ENCODE measurements at places on chromosomes 12 and 14.

GRCh38 chr14:85616386-85616885 lies 86.5 kb downstream of the FLRT2 start:
- DNase-seq, result no peak

DNA sequence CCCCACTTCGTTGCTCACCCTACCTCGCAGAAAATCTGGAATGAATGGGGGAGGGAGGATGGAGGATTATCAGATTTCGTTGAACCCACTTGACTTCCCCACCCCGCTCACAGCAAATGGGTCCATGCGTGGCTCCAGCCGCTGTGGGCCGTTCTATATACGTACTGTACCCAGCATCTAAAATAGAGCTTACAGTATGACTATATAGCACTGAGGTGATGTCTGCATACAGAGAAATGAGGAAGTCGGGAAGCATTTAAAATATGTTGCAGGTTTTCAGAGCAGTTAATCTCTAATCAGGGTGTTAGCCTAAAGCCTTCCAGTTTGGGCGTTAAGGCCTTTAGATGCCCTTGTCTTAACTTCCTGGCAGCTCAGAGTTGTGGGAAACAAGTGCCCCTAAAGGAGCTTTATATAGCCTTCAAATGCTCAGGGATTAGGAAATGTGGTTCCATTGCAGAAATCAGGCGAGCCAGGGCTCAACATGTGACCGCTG lies 1.4 kb downstream of the BICDL1 start:
- no peak for DNase-seq

DNA sequence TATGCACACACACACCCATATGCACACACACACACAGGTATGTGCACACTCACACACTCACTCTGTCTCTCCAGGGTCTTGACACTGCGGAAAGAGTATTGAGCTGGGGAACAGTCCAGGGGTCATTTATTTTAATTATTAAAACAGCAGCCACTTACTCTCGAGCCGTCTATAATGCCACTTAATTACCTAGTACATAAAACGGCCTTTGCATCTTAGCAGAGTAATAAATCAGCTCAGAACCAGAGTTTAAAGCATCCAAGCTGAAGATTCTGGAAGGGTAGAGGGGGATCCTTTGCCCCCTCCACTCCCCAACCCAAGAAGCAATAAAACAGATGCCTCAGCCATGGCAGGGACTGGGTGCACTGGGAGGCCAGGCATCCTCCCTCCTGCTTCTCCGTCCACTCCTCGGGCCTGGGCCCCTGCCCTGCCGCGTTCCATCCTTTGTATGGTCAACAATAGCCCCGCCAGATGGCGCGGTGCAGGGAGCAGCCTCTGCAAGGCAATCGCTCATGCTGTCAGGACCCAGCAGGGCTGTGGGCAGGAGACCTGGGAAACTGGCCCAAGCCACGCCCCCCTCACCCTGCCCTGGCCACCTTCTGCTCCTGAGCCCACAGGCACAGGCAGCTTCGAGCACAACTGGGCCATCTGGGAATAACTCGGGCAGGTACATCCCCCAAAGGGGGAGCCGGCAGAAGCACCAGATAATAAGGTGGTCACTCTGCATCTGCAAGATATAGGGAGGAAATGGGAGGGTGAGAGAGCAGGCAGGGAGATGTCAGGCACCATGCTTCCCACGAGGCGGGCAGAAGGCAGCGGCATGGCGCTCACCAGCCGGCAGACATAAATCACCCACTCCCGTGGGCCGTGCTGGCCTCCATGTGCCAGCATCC lies 40.9 kb downstream of the CCDC85C start:
- no peak for DNase-seq

- DNase-seq, result no peak
These were observed 87.4 kb downstream of the SYT1 start for GRCh38 chr12:78951803-78952551.

GRCh38 chr14:36672095-36672494 lies 10.4 kb downstream of the PAX9 start:
- DNase-seq, result no peak

DNA sequence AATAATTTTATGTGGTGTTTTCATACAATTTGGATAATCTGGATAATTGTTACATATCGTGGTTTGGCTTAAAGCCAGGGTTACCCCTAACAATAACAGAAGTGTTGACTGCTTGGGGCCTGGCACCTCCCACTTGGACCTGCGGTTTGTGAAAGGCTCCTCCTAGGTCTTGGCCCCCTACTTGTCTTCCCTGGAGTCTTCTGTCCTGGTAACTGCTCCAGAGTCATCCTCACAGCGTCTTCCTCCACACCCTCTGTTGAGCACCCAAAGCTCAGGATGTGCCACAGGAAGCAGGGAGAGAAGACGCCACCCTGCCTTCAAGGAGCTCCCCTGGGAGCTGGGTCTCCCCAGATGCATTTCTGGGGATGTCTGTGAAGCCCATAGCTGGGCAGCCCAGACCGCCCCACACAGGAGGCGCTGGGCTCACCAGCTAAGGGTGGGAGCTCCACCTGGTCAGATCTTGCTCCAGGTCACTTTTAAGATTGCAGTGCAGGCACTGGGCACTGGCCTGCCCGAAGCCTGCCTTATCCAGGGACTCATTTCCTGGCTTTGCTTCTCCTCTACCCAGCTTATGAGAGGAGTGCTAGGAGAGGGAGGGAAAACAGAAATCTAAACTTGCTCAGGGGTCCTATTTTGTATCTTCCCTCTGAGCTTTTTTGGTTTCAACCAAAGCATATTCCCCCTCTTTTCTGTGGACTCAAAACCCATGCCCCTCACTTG lies 98.2 kb downstream of the ZFP36L1 start:
- DNase-seq, result no peak

- DNase-seq, result no peak
These were observed 360.5 kb upstream of the TMPO start for GRCh38 chr12:98154850-98155249.
